ENCODE measurements at places on chromosomes 2 and 18.

DNA sequence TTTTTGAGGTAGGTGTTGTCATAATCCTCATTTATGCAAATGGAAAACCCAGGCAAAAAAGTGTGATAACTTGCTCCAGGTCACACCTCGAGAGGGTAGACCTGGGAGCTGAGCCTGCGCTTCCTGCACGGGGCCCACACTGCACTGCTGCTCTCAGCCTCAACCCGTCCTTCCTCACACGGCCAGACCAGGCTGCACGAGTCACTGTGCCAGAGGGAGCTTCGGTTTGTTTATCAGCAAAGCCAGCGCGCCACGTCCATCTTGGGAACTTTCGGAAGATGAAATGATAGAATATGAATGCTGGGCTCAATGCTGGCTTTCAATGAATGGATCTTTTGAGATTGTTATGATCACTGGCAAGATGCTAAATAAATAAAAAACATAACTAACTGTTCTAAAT, 14.4 kb downstream of the COPS9 start:
- H3K27me3 ChIP-seq = no peaks in the 10 kb centered on the region
- no peak overlapping the region for H3K4me3 ChIP-seq
- H3K27ac ChIP-seq = no peak overlapping the region
- no peaks in the 10 kb centered on the region for H3K36me3 ChIP-seq

DNA sequence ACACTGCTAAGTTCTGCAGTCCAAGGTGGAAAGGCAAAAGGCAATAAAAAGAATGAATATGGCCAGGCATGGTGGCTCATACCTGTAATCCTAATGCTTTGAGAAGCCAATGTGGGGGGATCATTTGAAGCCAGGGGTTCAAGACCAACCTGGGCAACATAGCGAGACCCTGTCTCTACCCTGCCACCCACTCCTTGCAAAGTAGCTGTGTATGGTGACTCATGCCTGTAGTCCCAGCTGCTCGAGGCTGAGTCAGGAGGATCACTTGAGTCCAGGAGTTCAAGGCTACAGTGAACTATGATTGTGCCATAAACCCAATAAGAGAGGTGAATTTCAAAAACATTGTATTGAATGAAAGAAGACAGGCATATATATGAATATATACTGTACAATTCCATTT, 2.4 kb downstream of the MYL12B start:
- peaks cover 14% of the 10 kb centered on the region for H3K36me3 ChIP-seq
- H3K27me3 ChIP-seq = no peaks in the 10 kb centered on the region
- no peak overlapping the region for H3K27ac ChIP-seq

- H3K4me1 ChIP-seq = no peaks in the 10 kb centered on the region
- no peak overlapping the region for H3K4me3 ChIP-seq
- no peaks in the 10 kb centered on the region for H3K27me3 ChIP-seq
- no peak overlapping the region for H3K27ac ChIP-seq
- H3K36me3 ChIP-seq = no peaks in the 10 kb centered on the region
- DNase-seq = no peak
These were observed 121.3 kb downstream of the NDUFA10 start for GRCh38 chr2:239903803-239904202.

GRCh38 chr18:78688916-78689315, 290.7 kb upstream of the SALL3 start:
- no peaks in the 10 kb centered on the region for H3K36me3 ChIP-seq
- no peak overlapping the region for H3K27ac ChIP-seq
- no peak for DNase-seq
- peaks cover 26% of the 10 kb centered on the region for H3K27me3 ChIP-seq

- no peaks in the 10 kb centered on the region for H3K36me3 ChIP-seq
- H3K27ac ChIP-seq = no peak overlapping the region
- no peak for DNase-seq
- no peak overlapping the region for H3K4me3 ChIP-seq
These were observed 354.8 kb downstream of the AKAIN1 start for GRCh38 chr18:4842287-4842686.

- H3K27me3 ChIP-seq = peaks cover 6% of the 10 kb centered on the region
- DNase-seq = no peak
- H3K27ac ChIP-seq = no peak overlapping the region
- no peak overlapping the region for H3K4me3 ChIP-seq
These were observed 97.9 kb upstream of the CYRIA start for GRCh38 chr2:16763493-16763899.

- DNase-seq = no peak
- H3K36me3 ChIP-seq = no peaks in the 10 kb centered on the region
- H3K4me1 ChIP-seq = no peaks in the 10 kb centered on the region
- no peak overlapping the region for H3K27ac ChIP-seq
- no peak overlapping the region for H3K4me3 ChIP-seq
These were observed 295.5 kb downstream of the ZNF521 start for GRCh38 chr18:25056429-25056828.

DNA sequence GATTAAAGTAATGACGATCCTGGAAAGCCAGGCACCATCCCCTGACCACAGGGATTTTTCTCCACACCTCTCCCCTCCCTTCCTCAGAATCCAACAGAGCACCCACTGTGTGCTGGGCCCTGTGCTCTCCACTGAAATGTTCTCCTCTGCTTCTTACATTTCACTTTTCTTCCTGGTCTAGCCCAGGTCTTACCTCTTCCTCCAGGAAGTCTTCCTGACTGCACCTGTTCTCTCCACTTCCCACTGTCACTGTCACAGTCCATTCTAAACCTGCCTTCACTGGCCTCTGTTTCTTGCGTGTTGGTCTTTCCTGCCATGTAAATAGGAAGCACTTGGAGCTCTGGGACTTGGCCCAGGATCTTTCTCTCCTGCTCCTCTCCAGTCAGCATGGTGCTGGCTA, 7.4 kb upstream of the NGEF start:
- H3K27ac ChIP-seq = no peak overlapping the region
- no peak overlapping the region for H3K4me3 ChIP-seq
- H3K27me3 ChIP-seq = no peaks in the 10 kb centered on the region
- H3K36me3 ChIP-seq = no peaks in the 10 kb centered on the region

DNA sequence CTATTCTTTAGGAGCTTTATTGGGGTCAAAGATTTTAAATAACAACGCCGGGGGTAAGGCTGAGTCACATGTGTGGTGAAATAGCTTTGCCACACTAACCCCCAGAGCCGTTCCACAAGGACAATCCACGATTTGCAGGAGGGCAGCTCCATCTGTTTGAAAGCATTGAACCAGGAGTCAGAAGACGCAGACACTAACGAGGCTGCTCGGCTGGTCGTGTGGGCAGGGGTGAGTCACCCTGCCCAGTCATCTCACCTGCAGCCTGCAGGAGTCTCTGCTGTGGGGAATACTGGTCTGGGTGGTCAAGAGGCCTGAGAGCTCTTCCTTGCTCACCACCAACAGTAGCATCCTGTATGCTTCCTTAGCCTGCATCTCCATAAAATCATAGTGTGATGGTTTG, 149.2 kb upstream of the NCK2 start:
- H3K27ac ChIP-seq = no peak overlapping the region
- no peak for DNase-seq
- H3K4me1 ChIP-seq = peaks cover 19% of the 10 kb centered on the region
- H3K36me3 ChIP-seq = no peaks in the 10 kb centered on the region
- no peaks in the 10 kb centered on the region for H3K27me3 ChIP-seq
